ENCODE measurements at places on chromosomes 1 and 21.

DNA sequence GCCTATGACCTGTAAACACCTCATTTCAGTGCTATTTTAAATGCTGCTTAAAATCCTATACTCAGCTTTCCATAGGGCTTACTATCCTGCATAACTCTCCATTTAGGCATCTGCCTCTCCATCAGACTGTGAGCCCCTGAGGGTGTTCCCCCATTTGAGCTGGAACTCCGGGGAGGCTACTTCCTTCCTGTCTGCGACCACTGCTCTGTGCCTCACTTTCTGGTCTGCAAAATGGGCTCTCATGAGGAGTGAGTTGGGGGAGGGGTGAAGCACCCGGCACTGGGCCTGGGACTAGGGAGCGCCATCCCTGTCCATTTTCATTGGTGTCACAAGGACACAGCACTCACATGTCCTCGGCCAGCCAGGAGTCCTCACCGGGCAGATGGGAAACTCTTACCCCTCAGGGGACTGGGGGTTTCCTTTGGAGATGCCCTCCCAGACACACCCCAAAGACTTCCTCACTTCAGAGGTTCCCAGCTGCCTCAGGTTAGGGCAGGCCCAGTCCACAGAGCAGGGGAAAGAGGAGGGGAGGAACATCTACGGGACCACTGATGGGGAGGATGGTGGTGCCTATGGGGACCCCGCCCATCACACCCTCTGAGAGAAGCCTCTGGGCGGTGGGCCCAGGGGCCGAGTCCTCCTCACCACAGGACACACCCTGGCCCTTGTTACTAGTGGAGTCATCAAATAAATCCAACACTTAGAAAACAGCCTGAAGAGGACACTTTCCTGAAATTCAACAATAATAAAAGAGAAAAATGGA lies 134.9 kb downstream of the MATN1 start:
- no peak for DNase-seq

- DNase-seq: no peak
These were observed 18.4 kb upstream of the INPP5B start for GRCh38 chr1:37965301-37965700.

DNA sequence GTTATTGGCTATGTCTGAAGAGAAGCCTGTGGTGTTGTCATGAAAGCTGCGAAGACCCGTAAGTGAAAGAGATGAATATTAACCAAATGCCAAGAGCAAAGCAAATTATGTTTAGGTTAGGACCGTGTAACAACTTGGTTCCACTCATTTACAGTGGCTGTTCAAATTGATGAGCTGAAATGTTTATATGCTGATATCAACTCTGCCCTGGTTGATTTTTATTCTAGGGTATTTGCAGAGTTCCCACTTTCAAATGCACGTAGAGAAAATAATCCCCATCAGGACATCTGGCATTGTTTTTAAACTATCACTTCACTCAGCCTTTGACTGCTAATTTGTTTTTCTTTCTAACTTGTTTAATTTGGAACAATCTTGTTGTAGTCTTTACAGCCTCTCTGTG lies 581.6 kb upstream of the ADAMTS5 start:
- no peak for DNase-seq

DNA sequence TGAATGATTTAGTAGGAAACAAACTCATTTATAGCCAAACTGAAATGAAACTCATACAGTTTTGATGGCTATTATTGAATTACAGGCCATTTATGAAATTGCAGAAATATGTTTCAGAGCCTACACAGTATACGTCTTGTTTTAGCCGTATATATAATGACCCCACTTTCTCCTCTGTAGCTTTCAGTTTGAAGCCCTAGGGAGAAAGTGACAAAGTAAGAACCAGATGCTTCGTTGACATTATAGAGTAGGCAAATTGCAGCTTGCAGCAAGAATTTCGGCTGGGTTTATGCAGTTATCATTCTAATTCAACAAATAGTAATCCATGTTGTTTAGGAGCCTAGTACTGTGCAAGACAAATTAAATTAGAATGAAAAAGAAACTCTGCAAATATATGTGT lies 836.3 kb upstream of the ADGRL4 start:
- DNase-seq: no peak

GRCh38 chr21:29462479-29462878 lies 163.8 kb downstream of the BACH1 start:
- DNase-seq: no peak

DNA sequence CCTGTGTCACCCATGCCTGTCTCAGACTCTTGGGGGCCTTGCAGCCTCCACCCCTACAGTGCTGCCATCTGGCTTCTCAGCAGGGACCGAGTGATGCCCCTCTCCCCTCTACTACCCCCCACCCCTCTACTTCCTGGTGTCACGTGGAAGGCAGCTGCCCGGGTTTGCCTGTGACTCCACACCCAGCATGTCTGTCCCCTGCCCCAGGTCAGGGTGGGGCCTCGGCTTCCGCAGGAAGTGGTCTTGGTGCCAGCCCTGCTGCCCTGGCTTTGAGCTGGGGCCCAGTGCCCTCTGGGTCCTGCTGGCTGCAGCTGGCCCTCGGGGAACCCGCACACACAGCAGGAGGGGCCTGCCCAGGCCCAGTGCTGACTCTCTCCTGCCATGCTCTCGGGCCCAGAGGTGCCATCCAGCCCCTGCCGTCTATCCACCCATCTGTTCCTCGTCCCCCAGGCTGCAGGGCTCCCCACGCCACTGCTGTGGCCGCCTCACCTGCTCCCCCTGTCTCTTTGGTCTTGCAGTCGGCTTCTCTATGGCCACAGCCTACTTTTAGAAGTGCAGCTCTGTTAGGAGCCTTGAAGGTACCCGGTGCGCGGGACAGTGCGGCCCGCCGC lies 24.0 kb downstream of the PLCH2 start:
- DNase-seq: no peak

- no peak for DNase-seq
These were observed 34.0 kb downstream of the TMEM53 start for GRCh38 chr1:44640200-44640853.

GRCh38 chr1:110626889-110627288 lies 20.7 kb upstream of the KCNA2 start:
- no peak for DNase-seq

GRCh38 chr1:32920833-32921232 lies 19.6 kb upstream of the TMEM54 start:
- no peak for DNase-seq
